ENCODE measurements at places on chromosomes 7 and 10. TPM values are rescaled to one million over a fixed set of nuclear protein-coding genes. Genes with fewer than 3 reads are reported as not detected.

DNA sequence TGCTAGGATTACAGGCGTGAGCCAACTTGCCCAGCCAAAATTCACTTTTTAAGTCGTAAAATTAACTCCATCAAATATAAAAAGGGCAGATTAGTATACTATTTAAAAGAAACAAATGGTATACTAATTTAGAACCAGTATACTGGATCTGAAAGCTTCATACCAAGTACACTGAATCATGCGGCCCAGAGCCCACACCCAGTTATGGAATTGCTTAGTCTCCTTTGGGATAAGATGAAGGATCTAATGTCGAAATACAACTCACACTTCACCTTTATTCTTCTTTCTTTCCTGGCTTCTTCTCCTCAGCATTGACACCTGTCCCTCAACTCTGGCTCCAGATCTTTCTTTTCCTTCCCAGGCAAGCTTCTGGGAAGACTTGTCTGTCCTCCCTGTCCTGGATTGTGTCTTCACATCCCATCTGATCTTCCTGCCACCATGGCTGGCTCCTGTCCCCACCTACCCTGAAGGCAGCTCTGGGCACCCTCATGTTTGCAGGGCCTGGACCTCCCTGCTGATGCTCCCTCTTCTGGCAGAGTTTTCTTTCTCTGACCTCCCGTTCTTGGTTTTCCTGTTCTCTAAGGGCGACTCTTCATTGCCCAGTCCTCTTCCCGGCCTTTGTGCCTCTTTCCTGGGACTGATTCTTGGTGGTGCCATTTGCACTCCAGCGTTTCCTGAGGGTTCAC is 57.8 kb upstream of the CTBP2 start:
- no peaks in the 10 kb centered on the region for H3K27me3 ChIP-seq
- no peak overlapping the region for H3K27ac ChIP-seq
- no peaks in the 10 kb centered on the region for H3K36me3 ChIP-seq
- no peak overlapping the region for H3K4me3 ChIP-seq

DNA sequence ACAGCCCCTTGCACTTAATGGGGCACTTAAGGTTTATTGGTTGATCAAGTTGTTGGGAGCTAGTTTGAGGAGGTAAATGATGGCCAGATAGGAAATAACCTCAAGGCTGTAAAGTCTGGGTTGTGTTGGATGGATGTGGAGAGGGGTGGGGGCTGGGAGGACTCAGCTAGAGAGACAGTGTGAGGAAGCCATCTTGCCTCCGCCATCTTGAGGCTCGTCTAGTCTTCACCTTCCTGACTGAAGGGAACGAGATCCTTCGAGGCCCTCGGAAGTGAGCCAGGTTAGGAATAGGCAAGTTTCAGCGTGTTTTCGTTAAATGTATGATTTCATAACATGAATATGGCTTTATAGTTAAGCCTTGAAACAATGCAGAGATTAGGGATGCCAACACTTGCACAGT is 5.5 kb downstream of the GALNT17 start:
- no peak for DNase-seq
- no peak overlapping the region for H3K27ac ChIP-seq
- no peak overlapping the region for H3K4me3 ChIP-seq
- H3K4me1 ChIP-seq: peaks cover 13% of the 10 kb centered on the region
- no peaks in the 10 kb centered on the region for H3K36me3 ChIP-seq
- peaks cover 3% of the 10 kb centered on the region for H3K27me3 ChIP-seq

- no peak for DNase-seq
- H3K4me1 ChIP-seq: no peaks in the 10 kb centered on the region
- no peaks in the 10 kb centered on the region for H3K27me3 ChIP-seq
- H3K36me3 ChIP-seq: no peaks in the 10 kb centered on the region
- no peak overlapping the region for H3K27ac ChIP-seq
These were observed 91.4 kb downstream of the ST7 start for GRCh38 chr7:117044664-117045063.

GRCh38 chr7:1651031-1651446 is 19.0 kb upstream of the ELFN1 start:
- peaks cover 25% of the 10 kb centered on the region for H3K4me1 ChIP-seq
- H3K27me3 ChIP-seq: no peaks in the 10 kb centered on the region
- H3K36me3 ChIP-seq: no peaks in the 10 kb centered on the region

DNA sequence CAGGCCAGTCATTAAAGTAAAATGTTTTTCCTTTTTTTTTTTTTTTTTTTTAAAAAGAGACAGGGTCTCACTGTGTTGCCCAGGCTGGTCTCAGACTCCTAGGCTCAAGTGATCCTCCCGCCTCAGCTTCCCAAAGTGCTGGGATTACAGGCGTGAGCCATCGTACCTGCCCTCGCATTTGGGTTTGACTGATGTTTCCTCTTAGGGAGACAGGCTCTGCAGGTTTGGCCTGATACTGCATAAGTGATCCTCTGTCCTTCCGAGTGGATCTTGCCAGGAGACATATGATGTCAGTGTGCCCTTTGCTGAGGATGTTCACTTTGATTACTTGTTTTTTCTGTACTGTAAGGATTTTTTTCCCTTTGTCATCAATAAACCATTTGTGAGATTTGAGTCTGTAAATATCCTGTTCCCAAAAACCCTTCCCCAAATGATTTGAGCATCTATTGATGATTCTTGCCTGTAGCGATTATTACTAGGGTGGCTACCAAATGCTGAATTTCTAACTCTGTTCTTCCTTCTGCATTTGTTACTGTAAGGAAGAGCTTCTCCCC is 19.7 kb downstream of the LIMK1 start:
- peaks cover 76% of the 10 kb centered on the region for H3K36me3 ChIP-seq
- DNase-seq: no peak
- no peaks in the 10 kb centered on the region for H3K27me3 ChIP-seq
- H3K27ac ChIP-seq: no peak overlapping the region
- no peaks in the 10 kb centered on the region for H3K4me1 ChIP-seq

GRCh38 chr10:119667562-119668328 is 16.6 kb downstream of the BAG3 start:
- no peak overlapping the region for H3K4me3 ChIP-seq
- no peak overlapping the region for H3K27ac ChIP-seq
- H3K4me1 ChIP-seq: peaks cover 23% of the 10 kb centered on the region

- no peak for DNase-seq
- no peak overlapping the region for H3K27ac ChIP-seq
- no peaks in the 10 kb centered on the region for H3K27me3 ChIP-seq
- no peaks in the 10 kb centered on the region for H3K36me3 ChIP-seq
- H3K4me1 ChIP-seq: no peaks in the 10 kb centered on the region
- no peak overlapping the region for H3K4me3 ChIP-seq
These were observed 164.4 kb downstream of the HGF start for GRCh38 chr7:81605493-81605892.

DNA sequence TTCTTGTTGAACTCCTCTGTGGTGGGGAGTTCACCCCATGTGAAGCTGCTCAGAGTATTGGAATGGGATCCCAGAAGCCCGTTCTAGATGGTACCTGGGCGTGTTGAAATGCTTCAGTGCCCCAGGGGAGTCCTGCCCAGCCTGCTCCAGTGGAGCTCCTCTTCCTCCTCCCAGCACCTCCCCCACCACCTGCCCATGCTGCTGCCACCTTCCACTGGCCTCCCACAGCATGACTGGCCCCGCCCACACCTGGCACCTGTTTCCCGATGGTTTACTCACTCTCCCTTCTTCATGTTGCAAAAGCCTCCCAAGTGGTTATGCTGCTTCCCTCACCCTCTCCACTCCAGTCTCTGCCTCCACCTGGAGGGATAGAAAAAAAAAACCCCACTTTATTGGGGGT is 32.2 kb upstream of the PCBD1 start:
- peaks cover 2% of the 10 kb centered on the region for H3K27me3 ChIP-seq
- H3K36me3 ChIP-seq: no peaks in the 10 kb centered on the region
- peaks cover 27% of the 10 kb centered on the region for H3K4me1 ChIP-seq
- H3K27ac ChIP-seq: no peak overlapping the region
- no peak for DNase-seq

GRCh38 chr10:121351540-121351939 is 246.7 kb downstream of the FGFR2 start:
- no peak overlapping the region for H3K4me3 ChIP-seq
- H3K27me3 ChIP-seq: no peaks in the 10 kb centered on the region
- no peaks in the 10 kb centered on the region for H3K36me3 ChIP-seq
- DNase-seq: no peak
- no peaks in the 10 kb centered on the region for H3K4me1 ChIP-seq

DNA sequence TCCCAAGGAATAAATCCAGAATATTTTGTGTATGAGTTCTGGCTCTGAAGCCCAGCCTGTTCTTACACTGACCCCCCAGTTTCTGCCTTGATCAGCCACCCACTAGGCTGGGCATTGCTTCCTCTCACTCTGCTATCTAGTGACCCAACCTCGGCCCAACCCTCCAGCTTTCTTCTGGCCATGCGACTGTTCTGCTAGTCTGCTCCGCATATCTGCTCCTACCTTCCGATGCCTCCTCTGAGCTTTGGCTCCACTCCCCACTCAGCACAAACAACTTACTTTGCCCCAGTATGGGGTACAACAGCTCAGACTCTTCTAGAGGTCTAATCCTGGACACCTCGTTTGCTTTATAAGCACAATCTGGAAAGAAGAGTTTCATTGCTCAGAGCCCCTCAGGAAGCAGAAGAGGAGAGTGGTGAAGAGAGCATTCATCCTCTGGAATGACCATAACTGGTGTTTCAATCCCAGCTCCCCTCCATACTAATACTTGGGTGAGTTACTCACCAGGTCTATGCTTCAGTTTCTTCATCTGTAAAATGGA is 99.6 kb downstream of the NPSR1 start:
- H3K4me1 ChIP-seq: peaks cover 2% of the 10 kb centered on the region
- no peak overlapping the region for H3K27ac ChIP-seq
- no peak for DNase-seq
- H3K27me3 ChIP-seq: no peaks in the 10 kb centered on the region
- H3K36me3 ChIP-seq: no peaks in the 10 kb centered on the region

DNA sequence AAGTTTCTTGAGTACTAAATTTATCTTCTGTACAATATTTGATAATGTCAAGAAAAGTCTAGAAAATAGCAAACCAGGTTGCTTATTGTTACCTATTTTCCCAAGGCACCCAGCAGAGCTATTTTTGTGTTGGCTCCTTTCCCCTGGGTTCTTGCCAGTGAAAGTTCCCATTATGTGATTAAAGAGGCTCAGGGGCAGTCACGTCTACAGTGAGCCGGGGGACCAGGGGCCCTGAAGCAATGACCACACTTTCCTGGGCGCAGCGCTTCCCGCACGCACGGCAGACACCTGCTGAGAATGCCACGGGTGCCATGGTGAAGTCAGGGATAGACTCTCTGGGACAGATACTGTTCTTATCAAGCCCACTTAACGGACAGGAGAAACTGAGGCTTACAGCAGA is 10.4 kb upstream of the CNPY1 start:
- no peak for DNase-seq
- H3K4me3 ChIP-seq: no peak overlapping the region
- H3K27ac ChIP-seq: no peak overlapping the region

DNA sequence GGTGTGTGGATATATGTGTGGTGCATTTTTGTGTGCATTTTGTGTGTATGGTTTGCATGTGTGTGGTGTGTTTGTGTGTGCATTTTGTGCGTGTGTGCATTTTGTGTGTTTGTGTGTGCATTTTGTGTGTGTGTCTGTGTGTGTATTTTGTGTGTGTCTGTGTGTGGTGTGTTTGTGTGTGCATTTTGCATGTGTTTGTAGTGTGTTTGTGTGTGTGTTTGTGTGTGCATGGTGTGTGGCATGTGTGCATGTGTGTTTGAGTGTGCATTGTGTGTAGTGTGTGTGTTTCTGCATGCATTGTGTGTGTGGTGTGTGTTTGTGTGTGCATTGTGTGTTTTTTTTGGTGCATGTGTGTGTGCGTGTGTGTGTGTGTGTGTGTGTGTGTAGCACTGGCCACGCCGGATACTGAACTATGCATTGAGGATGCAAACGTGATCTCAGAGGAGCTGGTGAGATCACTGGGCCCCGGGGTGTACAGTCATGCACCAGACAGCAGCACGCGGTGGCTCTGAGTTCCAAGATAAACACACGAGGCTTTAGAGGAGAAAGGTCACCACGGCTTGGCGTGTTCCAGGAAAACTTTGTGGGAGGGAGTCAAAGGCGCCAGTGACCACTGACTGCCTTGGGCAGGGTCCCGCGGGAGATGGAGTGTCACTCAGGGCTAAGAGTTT is 106.6 kb upstream of the SHH start:
- H3K27me3 ChIP-seq: no peaks in the 10 kb centered on the region
- no peak overlapping the region for H3K27ac ChIP-seq
- peaks cover 9% of the 10 kb centered on the region for H3K4me1 ChIP-seq
- DNase-seq: no peak
- H3K36me3 ChIP-seq: no peaks in the 10 kb centered on the region

DNA sequence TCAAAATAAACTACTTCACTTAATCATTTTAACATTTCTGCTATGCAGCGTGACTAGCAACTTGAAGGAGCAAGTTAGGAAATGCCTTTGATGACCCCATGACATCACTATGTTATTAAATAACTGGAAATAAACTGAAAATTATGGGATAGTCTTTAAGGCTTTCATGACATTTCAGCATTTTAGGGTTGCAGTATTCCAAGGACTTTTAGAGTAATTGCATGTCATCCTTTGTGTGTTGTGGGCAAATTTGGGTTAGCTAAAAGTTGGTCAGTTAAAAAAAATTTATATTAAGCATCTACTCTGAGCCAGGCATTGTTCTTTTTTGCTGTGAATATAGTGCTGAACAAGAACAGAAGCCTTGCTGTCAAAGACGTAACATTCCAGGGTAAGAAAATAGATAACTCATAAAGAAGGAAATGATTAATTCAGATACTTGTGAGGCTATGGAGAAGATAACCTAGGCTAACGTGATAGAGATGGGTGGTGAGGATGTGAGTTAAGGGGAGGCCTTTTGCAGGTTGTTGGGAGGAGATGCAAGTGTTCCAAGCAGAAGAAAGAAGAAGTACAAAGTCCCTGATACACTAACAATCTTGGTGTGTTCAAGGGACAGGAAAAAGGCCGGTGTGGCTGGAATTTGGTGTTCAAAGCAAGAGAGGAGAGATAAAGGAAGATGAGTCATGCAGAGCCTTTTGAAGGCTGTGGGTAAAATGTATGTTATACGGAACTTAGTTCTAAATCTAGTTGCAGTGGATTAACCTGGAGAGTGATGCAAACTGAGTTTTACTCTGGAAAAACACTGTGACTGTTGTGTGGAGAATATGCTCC is 610.2 kb downstream of the AUTS2 start:
- H3K36me3 ChIP-seq: no peaks in the 10 kb centered on the region
- H3K27me3 ChIP-seq: no peaks in the 10 kb centered on the region
- no peak overlapping the region for H3K4me3 ChIP-seq
- no peak overlapping the region for H3K27ac ChIP-seq
- no peak for DNase-seq
- no peaks in the 10 kb centered on the region for H3K4me1 ChIP-seq

DNA sequence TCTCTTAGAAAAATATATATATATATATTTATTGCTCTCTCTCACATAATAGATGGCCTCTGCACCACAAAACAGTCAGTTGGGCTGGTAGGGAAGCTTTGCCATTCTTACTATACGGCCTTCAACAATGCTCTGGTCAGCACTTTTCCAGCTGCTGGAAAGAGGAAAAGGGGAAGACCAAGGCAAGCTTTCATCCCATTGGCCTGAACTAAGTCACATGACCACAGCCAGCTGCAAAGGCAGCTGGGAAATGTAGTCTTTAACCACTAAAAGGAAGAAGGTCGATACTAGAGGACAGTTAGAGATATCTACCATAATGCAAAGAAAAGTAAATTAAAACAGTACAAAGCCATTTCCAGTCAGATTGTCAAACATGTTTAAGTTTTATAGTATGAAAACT is 58.4 kb upstream of the MACROH2A2 start:
- H3K27me3 ChIP-seq: no peaks in the 10 kb centered on the region
- H3K36me3 ChIP-seq: no peaks in the 10 kb centered on the region
- H3K27ac ChIP-seq: no peak overlapping the region
- no peak overlapping the region for H3K4me3 ChIP-seq
- H3K4me1 ChIP-seq: no peaks in the 10 kb centered on the region

The BUD31 gene
- total RNA-seq: 64.9 TPM

The NKX1-2 gene
- total RNA-seq: 0.79 TPM

The TMEM176A gene
- 14.7 TPM for total RNA-seq

The RPEL1 gene
- total RNA-seq: 0.11 TPM

The SORCS1 gene
- total RNA-seq: 38.0 TPM

The HTRA1 gene
- 150 TPM for total RNA-seq
